Activated T-cell treated with anti-CD3 and anti-CD28 coated beads, Interleukin-2, amount 50 U/mL, for 72 hours (primary cell): ENCODE measurements at places on chromosomes 7 and 10. TPM values are rescaled to one million over a fixed set of nuclear protein-coding genes. Genes with fewer than 3 reads are reported as not detected.

The NPC1L1 gene
- total RNA-seq = 0.25 TPM

The ZNF488 gene
- 0.36 TPM for total RNA-seq

The RBM17 gene
- total RNA-seq = 156 TPM

The PNLIPRP3 gene
- not detected for total RNA-seq

The VWA2 gene
- total RNA-seq = not detected
